ENCODE measurements at places on chromosomes 7 and 10.

DNA sequence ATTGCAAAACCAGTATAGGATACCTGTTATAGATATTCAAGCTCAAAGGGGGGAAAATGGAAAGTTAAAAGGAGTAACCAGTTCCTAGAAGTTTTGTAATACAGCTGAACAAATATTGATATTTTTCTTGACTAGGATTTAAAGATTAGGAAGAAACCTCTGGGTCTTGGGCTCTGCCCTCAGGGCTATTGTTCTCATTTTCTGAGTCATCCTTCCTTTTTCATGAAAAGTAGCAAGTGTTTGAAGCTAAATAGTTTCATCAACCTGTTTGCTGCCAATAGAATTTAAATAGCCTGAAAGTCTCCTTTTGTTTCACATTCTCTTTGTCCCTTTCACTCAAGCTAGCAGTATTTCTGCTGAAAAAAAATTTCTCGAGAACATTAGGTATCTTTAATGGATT, 1061.1 kb upstream of the GHITM start:
- no peak for DNase-seq

GRCh38 chr10:86486856-86487255, 34.7 kb downstream of the WAPL start:
- no peak for DNase-seq

DNA sequence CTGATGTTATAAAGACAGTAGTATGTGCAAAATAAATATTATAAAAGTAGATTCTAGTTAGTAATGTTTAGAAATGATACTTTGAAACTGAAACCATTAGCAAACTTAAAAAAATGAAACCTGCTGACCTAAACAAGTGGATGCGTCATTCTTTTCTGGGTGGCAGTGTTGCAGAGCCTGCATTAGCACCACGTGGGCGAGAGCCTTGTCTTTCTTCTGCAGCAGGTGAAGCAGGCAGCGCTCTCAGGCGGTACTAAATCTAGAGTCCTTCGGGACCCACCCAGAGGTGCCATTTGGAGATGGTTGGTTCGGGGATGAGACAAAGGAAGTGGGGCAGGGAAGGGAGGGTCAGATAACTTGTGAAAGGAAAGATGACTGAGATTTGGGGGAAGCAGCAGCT, 759.1 kb upstream of the IGFBP3 start:
- DNase-seq, result no peak

GRCh38 chr10:28479425-28479865, 53.5 kb upstream of the WAC start:
- DNase-seq, result no peak

DNA sequence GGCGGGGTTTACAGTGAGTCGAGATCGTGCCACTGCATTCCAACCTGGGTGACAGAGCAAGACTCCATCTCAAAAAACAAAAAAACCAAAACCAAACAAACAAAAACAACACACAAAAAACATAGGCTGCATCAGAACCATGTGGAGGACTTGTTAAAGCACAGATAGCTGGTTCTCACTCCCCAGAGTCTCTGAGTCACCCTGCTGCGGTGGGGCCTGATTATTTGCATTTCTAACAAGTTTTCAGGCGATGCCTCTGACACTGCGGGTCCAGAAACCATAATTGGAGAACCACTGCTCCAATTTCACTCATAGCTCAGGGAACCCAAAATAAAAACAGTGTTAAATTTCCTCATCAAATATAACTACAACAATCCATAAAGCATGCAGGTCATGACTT, 816.7 kb downstream of the MAGI2 start:
- DNase-seq, result no peak

- no peak for DNase-seq
Measured at GRCh38 chr10:14282276-14282675, 48.4 kb downstream of the FRMD4A start.
